ENCODE measurements at places on chromosomes 5 and 9. TPM values are rescaled to one million over a fixed set of nuclear protein-coding genes. Genes with fewer than 3 reads are reported as not detected.

Gene ARID3C
- not detected for total RNA-seq

Gene LCN9
- not detected for total RNA-seq

Gene WHRN
- 0.69 TPM for total RNA-seq

Gene CDC20B
- 0.14 TPM for total RNA-seq

DNA sequence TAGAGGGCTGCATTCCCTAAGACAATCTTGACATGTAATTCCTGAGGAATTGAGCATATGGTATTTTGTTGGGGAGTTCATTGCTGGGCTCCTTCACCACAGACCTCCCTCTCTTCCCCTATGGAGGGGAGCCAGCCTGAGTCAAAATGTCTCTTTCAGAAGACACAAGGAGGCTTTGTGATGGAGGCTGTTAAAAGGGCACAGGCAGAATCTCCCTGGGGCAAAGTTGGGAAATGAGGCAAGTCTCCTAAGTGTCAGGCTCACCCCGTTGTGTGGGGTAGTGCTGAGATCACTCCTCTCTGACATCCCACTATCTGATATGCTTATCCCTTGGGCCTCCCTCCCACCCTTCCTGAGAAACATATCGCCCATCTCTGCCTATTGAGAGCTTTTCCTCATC lies 30.6 kb downstream of the GFRA3 start:
- H3K4me3 ChIP-seq = no peak overlapping the region
- peaks cover 5% of the 10 kb centered on the region for H3K27me3 ChIP-seq
- H3K36me3 ChIP-seq = no peaks in the 10 kb centered on the region
- H3K4me1 ChIP-seq = peaks cover 2% of the 10 kb centered on the region
- DNase-seq = no peak
- no peak overlapping the region for H3K27ac ChIP-seq

- H3K27ac ChIP-seq = no peak overlapping the region
- H3K4me3 ChIP-seq = no peak overlapping the region
- no peaks in the 10 kb centered on the region for H3K36me3 ChIP-seq
- peak; percentile 20 for DNase-seq
- H3K4me1 ChIP-seq = no peaks in the 10 kb centered on the region
Observed at GRCh38 chr9:8660383-8660782, 860.8 kb upstream of the DMAC1 start.

DNA sequence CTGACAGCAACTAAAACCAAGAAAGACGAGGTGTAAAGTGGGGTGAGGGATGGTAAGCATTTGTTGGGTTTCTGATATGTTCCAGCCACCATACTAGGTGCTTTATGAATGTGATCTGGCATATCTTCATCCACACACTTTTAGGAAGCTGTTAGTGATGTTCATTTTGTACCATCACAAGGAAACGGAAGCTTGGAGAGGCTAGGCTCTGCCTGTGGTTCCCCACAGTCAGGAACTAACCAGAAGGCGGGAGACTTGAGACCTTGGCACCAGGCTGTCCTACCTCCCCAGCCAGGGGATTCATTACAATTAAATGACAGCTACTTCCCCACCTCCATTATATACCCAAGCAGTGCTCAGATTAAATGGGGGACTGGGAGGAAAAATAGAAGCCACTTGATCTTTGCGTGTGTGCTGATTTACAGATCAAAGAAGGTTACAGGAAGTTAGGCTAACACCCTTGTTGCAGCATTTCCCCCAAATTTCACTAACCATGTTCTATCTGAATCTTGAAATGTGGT lies 43.0 kb downstream of the SFXN1 start:
- no peaks in the 10 kb centered on the region for H3K27me3 ChIP-seq
- DNase-seq = no peak

GRCh38 chr5:72498284-72498683 lies 8.9 kb downstream of the ZNF366 start:
- no peak overlapping the region for H3K27ac ChIP-seq
- H3K4me1 ChIP-seq = peaks cover 22% of the 10 kb centered on the region
- no peaks in the 10 kb centered on the region for H3K27me3 ChIP-seq
- no peaks in the 10 kb centered on the region for H3K36me3 ChIP-seq
- no peak overlapping the region for H3K4me3 ChIP-seq

DNA sequence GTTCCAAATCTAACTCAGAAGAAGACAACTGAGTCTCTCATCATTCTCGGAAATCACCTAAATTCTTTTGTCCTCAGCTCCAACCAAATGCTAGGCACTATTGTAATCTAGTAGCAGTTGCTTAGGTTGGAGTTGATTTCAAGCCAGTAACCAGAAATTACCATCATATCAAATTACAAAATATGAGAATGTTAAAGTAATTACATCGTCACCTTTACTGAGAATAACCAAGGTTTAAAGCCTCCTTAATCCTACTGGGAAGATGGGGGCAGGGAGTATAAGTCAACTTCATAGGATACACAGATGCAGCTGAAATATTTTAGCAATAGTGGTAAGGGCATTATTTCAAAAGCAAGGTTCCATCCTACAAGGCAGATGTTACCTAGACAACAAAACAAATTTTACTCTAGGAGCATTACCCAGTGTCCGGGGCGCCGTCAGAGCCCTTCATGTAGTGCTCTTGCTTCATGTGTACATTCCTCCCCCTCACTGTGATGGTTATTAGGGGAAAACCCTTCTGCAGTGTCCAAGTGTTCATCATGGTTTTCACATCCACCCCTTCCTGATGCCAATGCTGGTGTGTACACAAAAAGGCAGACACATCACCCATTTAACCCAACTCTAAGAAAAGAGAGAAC lies 19.5 kb downstream of the ERAP1 start:
- no peak for DNase-seq
- H3K27ac ChIP-seq = no peak overlapping the region
- H3K4me3 ChIP-seq = no peak overlapping the region
- H3K4me1 ChIP-seq = peaks cover 9% of the 10 kb centered on the region
- peaks cover 6% of the 10 kb centered on the region for H3K36me3 ChIP-seq
- no peaks in the 10 kb centered on the region for H3K27me3 ChIP-seq

All from endothelial cell of umbilical vein (primary cell).